Panc1 (cell line): ENCODE measurements at places on chromosomes 11 and 22. TPM values are rescaled to one million over a fixed set of nuclear protein-coding genes. Genes with fewer than 3 reads are reported as not detected.
A peak's percentile ranks its signal among the peaks of the same experiment; 100 is the strongest.

GRCh38 chr22:48103126-48103875 is 1340.9 kb downstream of the TBC1D22A start:
- H3K4me3 ChIP-seq, result no peak overlapping the region
- no peaks in the 10 kb centered on the region for H3K27me3 ChIP-seq
- DNase-seq, result no peak
- no peak overlapping the region for H3K27ac ChIP-seq

- peaks cover 18% of the 10 kb centered on the region for H3K4me1 ChIP-seq
- H3K27ac ChIP-seq, result no peak overlapping the region
- no peak for DNase-seq
- H3K4me3 ChIP-seq, result peak overlapping the region; percentile 68
- 0 out of 2 replicates have a peak, but pooled peaks cover 2% of the 10 kb centered on the region for H3K27me3 ChIP-seq
Observed at GRCh38 chr11:134036492-134037045, 32.3 kb upstream of the JAM3 start.

DNA sequence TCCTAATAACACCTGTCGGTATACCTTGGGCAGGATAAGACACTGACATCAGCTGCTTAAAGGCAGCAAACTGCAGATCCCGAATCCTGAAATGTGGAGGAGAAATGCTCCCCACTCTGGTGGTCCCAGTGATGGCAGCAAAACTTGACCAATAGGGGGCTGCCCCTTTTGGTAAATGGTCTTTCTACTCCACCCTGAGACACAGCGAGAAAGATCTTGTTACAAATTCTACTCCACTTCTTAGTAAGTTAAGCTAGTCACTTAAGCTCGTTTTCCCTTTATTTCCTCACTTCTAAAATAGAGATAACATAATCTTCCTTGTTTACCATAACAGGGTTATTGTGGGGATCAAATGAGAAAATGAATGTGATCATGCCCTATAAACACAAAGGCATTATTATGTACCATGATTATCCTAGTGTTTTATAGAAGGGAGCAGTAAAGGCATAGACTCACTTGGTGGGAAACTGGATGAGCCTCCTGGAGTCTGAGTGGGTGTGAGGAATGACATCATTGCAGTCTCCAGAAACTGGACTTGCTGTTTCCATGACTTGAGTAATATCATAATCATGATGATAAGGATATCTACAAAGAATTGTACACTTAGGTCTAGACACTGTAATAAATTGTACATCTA is 50.9 kb downstream of the ENDOD1 start:
- no peaks in the 10 kb centered on the region for H3K4me1 ChIP-seq
- H3K27me3 ChIP-seq, result peaks cover 3% of the 10 kb centered on the region; the same call in 1 of the 2 replicates
- H3K4me3 ChIP-seq, result no peak overlapping the region
- no peak for DNase-seq
- H3K36me3 ChIP-seq, result no peaks in the 10 kb centered on the region

DNA sequence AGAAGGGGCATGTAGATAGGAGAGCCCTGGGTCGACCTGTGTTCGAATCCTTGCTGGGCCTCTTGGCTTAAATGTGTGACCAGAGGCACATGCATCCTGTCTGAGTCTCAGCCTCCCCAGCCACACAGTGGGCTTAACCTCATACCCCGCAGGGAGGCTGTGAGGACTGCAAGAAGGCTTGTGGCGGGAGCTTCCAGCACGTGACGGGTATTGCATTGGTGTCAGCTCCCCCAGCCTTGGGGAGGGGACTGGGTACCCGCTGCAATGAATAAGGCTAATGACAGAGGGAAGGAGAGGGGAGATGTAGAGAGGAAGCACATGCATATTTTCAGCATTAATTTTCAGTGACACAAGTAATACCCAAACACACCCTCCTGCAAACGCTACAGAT is 8.1 kb downstream of the RASD2 start:
- no peak for DNase-seq
- H3K27me3 ChIP-seq, result no peaks in the 10 kb centered on the region
- no peak overlapping the region for H3K27ac ChIP-seq
- peaks cover 6% of the 10 kb centered on the region; the same call in 1 of the 2 replicates for H3K4me1 ChIP-seq
- no peak overlapping the region for H3K4me3 ChIP-seq
- no peaks in the 10 kb centered on the region for H3K36me3 ChIP-seq

GRCh38 chr22:45892681-45893461 is 84.1 kb downstream of the WNT7B start:
- H3K4me1 ChIP-seq, result no peaks in the 10 kb centered on the region
- H3K36me3 ChIP-seq, result no peaks in the 10 kb centered on the region
- no peak for DNase-seq
- no peak overlapping the region for H3K27ac ChIP-seq
- no peaks in the 10 kb centered on the region for H3K27me3 ChIP-seq

Gene SLC22A25
- not detected for total RNA-seq
